LHCN-M2 (cell line): ENCODE measurements at places on chromosomes 7 and 10. TPM values are rescaled to one million over a fixed set of nuclear protein-coding genes. Genes with fewer than 3 reads are reported as not detected.

- peak; percentile 15 for DNase-seq
Observed at GRCh38 chr10:121734589-121735045, 136.4 kb upstream of the FGFR2 start.

DNA sequence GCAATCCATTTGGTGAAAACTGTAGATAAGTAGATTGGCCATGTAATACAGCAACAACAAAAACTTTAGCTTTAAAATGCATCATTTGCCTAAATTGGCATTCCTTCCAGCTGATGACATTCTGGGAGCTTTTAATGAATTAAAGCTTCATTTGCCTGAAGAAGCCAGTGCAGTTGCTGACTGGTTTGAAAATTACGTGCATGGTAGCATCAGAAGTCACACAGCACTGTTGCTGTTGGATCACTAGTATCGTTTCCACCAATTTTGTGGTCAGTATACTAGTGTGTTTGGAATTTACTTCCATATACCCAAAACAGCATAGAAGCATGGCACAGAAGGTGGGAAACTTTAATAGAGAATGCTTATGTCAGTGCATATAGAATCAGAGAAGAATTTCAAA is 194.9 kb downstream of the ETV1 start:
- no peak for DNase-seq

- DNase-seq, result peak; percentile 38
Observed at GRCh38 chr10:76202777-76203176, 771.4 kb downstream of the LRMDA start.

GRCh38 chr7:323410-323809 is 33.4 kb downstream of the FOXL3 start:
- DNase-seq, result no peak

- no peak for DNase-seq
Observed at GRCh38 chr7:42137431-42137830, 99.6 kb downstream of the GLI3 start.

GRCh38 chr10:116418389-116418788 is 9.3 kb upstream of the PNLIPRP3 start:
- peak; percentile 38 for DNase-seq

DNA sequence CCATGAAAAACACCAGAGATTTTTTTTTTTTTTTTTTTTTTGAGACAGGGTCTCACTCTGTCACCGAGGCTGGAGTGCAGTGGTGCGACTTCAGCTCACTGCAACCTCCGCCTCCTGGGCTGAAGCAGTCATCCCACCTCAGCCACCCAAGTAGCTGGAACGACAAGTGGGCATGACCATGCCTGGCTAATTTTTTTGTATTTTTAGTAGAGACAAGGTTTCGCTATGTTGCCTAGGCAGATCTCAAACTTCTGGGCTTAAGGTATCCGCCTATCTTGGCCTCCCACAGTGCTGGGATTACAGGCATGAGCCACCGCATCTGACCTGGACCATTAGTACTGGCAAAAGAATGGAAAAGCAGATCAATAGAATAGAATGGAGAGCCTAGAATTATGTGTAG is 59.0 kb upstream of the LRRN3 start:
- no peak for DNase-seq

- no peak for DNase-seq
Observed at GRCh38 chr10:7471720-7472367, 61.0 kb upstream of the SFMBT2 start.

DNA sequence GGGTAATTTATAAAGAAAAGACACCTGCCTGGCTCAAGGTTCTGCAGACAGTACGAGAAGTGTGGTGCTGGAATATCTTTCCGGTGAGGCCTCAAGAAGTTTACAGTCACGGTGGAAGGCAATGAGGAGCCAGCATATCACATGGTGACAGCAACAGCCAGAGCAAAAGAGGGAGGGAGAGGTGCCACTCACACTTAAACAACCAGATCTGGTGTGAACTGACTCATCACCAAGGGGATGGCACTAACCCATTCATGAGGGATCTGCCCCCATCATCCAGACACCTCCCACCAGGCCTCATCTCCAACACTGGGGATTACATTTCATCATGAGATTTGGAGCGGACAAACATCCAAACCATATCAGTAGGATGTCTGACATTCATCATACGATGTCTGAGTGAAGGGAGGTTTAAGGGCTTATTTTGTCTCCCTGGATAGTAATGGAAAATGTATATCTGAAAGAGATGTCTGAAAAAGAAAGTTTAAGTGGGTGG is 23.5 kb upstream of the KBTBD2 start:
- peak; percentile 5 for DNase-seq

DNA sequence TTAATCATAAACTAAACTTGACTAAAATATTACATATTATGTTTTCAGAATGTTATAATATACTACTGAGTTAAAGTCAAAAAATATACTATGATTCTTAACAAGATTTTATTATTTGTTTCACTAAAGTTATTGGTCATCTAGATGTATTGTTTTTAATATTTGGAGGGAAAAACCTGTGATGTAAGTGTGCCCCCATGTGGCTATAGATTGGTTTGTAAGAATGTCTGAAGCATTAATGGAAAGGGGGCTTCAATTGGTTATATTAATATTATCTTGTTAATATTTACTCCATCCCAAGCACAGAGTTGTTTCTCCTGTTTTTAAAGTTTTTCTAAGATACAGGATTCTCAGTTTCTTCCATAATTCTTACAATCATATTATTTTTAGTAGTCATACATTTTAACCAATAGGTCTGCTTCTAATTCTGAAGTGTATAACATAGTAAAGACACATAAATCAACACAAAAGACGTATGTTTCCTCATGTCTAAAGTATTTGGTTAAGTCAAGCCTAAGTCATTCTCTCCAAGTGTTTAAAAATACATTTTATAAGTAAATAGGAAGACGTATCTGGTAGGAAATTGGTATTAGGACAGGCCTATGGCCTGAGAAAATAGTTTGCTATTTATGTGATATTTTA is 58.0 kb downstream of the GNAT3 start:
- DNase-seq, result peak; percentile 52

GRCh38 chr10:4579844-4580243 is 246.2 kb upstream of the AKR1E2 start:
- no peak for DNase-seq

DNA sequence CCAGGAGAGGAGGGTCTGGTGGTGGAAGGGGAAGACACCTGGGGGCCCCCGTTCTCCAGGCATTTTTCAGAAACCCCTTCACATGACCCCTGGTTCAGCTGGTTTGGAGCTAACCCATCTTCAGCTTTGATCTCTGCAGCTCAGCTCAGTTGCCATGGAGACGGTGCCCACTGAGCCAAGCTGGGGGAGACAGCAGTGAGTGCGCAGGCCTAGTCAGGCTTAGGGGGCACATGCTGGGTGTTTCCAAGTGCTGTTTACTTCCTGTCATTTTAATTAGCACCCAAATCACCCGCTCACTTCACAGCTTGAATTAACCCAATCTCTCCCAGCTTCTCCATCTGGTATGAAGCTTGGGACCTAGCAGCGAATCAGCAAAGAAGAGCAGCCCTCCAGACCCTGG is 9.0 kb downstream of the SPOCK2 start:
- DNase-seq, result no peak

DNA sequence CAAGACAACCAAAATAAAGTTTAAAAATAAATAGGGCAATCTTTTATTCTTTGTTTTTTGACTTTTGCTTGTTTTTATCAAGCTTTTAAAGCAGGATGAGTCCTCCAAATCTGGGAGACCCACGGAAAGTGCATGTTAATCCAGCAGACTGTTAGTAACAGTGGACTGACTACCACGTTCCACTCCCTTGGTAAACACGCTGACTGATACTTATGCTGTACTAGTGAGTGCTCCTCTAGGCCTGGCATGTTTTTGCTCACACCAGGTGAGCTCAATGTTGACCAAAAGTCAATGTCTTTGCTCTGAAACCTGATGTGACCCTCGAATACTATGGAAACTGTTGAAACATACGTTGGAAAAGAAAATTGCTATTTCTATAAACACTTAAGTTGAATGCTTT is 88.4 kb downstream of the KIAA1549 start:
- DNase-seq, result no peak

- no peak for DNase-seq
Observed at GRCh38 chr7:40758590-40758989, 623.8 kb downstream of the SUGCT start.

DNA sequence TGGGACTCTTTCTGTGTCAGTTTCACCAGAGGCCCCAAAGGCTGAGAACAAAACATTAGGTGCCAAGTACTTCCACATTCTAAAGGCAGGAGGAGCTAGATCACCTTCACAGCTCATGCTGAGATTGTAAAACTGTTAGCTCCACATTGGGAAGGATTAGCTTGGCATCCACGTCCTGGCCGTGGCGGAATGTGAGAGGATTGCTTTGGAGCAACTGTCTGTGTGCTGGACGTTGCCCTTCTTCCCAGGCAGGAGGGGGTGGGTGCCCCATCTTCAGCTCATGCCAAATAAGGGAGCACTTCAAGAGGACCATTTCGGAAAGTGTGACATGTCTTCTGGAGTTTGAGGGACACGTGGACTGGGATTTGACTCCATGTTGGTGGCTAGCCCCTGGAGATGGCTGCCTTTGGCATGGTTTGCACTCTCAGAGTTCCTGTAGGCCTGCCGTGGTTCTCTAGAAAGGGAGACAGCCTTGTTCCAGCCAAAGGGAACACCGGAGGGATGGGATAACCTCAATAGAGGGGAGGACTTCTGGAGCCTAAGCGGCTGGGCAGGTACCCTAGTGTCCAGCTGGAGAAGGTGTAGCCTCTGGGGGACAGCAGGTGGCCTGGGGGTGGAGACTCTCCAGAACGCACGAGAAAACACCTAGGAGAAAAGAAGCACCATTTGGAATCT is 19.9 kb upstream of the FMC1 start:
- peak; percentile 57 for DNase-seq

DNA sequence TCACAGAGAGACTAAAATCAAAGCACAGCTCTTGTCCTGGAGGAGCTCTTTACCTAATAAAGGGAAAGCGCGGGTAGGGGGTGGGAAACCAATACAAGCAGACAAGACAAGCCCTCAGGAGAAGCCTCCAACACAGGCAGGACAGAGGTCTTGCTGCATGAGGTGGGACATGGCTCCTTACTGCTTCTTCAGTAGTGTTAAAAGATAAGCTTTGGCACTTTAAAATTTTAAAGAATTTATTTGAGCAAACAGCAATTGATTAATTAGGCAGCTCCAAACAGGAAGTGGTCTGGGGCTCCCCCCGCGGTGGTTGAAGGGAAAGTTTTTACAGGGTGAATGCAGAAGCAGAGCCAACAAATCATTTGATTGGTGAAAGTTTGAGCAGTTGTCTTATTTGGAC is 50.3 kb upstream of the MACC1 start:
- DNase-seq, result no peak

GRCh38 chr7:4297918-4298219 is 384.2 kb upstream of the FOXK1 start:
- no peak for DNase-seq

GRCh38 chr7:10677668-10678232 is 295.9 kb upstream of the PHF14 start:
- no peak for DNase-seq

DNA sequence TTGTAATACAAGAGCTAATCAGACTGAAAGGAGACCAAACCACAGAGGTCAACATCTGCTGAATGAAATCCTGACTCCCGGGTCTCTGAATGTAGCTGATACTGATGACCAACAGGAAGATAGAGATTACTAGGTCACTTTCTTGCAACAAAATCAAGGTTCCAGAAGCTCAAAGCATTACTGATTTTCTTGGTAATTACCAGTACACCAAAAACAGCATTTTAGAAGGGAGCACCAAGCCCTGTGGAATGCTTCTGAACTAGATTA is 177.7 kb downstream of the SLC25A13 start:
- DNase-seq, result peak; percentile 40

DNA sequence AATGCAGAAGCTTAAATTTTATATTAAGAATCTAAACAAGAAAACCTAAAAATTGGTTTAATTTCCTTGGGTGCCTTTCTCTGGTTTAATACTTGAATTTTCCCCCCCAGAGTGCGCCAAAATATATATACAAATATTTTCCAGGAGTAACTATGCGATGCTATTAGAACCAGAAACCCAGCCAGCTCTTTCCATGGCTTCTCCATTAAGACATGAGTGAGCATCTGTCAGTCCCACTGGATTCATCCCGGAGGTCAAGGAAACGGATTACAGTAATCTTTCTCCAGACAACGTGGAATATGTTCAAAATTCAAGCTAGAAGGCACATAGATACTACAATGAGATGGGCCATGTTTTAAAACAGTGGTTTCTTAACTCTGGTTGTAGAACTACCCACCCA is 148.8 kb downstream of the TAX1BP1 start:
- no peak for DNase-seq

- DNase-seq, result no peak
Observed at GRCh38 chr7:106187613-106188350, 75.7 kb upstream of the SYPL1 start.

- no peak for DNase-seq
Observed at GRCh38 chr7:44853391-44853790, 5.5 kb upstream of the H2AZ2 start.

DNA sequence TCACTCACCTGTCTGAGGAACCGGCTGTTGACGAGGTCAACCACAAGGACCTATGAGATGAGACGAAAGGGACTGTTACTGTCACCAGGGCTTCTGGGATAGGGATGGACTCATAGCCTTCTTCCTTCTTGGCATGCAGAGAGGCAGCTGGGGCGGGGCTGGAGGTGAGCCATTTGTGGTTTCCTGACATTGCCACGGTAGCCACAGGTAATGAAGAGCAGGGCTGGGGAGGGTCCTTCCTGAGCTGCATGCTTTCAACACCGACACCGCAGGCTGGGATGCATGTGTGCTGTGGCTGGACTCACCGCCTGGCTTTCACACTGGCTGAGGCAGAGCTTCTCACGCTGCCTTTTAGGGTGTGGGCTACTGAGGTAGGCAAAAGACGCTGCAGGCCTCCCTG is 46.4 kb upstream of the MKRN1 start:
- no peak for DNase-seq

DNA sequence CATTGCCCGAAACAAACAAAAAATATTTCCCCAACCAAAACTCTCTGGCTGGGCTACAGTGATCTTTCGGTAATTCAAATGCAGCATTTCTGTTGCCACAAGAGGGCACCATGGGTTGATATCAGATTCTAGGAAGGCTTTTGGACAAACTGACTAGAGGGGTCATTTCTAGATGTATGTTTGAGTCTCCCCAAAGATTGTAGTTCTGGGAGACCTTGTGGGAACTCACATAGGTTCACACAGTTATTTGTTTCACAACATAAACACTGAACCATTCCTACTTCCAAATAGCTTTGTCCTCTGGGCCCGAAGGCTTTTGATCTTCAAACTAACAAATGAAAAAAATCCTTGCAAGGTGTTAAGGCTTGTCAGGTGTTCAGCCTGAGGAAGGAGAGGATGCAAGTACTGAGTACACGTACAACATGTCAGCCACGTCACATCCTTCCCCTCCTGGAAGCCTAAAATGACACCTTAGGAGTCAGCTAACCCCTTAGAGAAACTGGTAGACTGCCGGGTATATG is 37.0 kb upstream of the IL15RA start:
- DNase-seq, result peak; percentile 29

Gene PHKG1
- 0.38 and 0.46 TPM in 2 replicates for total RNA-seq

Gene CREM
- total RNA-seq, result 36.7 and 43.0 TPM in 2 replicates

Gene PIK3CG
- total RNA-seq, result not detected in 2 replicates

Gene GSAP
- 21.6 and 24.8 TPM in 2 replicates for total RNA-seq

Gene FXYD4
- not detected in 2 replicates for total RNA-seq

Gene MAP3K8
- total RNA-seq, result 0.40 and 1.7 TPM in 2 replicates

Gene KLF14
- total RNA-seq, result not detected in 2 replicates
